Lung microvascular endothelial cell (primary cell): ENCODE measurements at places on chromosomes 11 and 22. TPM values are rescaled to one million over a fixed set of nuclear protein-coding genes. Genes with fewer than 3 reads are reported as not detected.

MFNG gene
- total RNA-seq, result 89.8 and 137 TPM in 2 replicates

CALCA gene
- not detected in 2 replicates for total RNA-seq

EHF gene
- total RNA-seq, result not detected in 2 replicates

VSIG10L2 gene
- total RNA-seq, result not detected in 2 replicates

MMP13 gene
- total RNA-seq, result not detected in 2 replicates

SCUBE2 gene
- total RNA-seq, result 0.87 and 0.99 TPM in 2 replicates

SLN gene
- total RNA-seq, result not detected in 2 replicates

KRTAP5-2 gene
- not detected in 2 replicates for total RNA-seq

FAU gene
- total RNA-seq, result 355 and 442 TPM in 2 replicates

ACRV1 gene
- total RNA-seq, result under 0.01 TPM in 1 of 2 replicates, not detected in the other

GGTLC2 gene
- total RNA-seq, result not detected in 2 replicates

KCTD14 gene
- 0.22 TPM in 1 of 2 replicates, not detected in the other for total RNA-seq

ROBO4 gene
- total RNA-seq, result 272 and 369 TPM in 2 replicates

IGSF9B gene
- not detected in 2 replicates for total RNA-seq

SCUBE1 gene
- 0.20 and 0.65 TPM in 2 replicates for total RNA-seq

MAJIN gene
- not detected in 2 replicates for total RNA-seq

OR10D3 gene
- not detected in 2 replicates for total RNA-seq

OR5B21 gene
- not detected in 2 replicates for total RNA-seq

DHCR7 gene
- total RNA-seq, result 38.3 and 38.6 TPM in 2 replicates

C11orf87 gene
- total RNA-seq, result not detected in 2 replicates

RAB38 gene
- total RNA-seq, result 0.60 and 0.65 TPM in 2 replicates

YPEL4 gene
- under 0.01 TPM in 2 replicates for total RNA-seq

ARHGAP42 gene
- total RNA-seq, result 2.4 and 7.1 TPM in 2 replicates

CHRM1 gene
- total RNA-seq, result not detected in 2 replicates

TEX54 gene
- total RNA-seq, result not detected in 2 replicates
